ENCODE measurements at places on chromosomes 6 and 20.

- no peak overlapping the region for H3K4me3 ChIP-seq
- peaks cover 19% of the 10 kb centered on the region for H3K27me3 ChIP-seq
- H3K27ac ChIP-seq: no peak overlapping the region
- no peaks in the 10 kb centered on the region for H3K36me3 ChIP-seq
Measured at GRCh38 chr6:16205377-16206144, 32.8 kb upstream of the GMPR start.

GRCh38 chr6:19450651-19451050, 386.5 kb upstream of the ID4 start:
- H3K4me3 ChIP-seq: no peak overlapping the region
- no peaks in the 10 kb centered on the region for H3K4me1 ChIP-seq
- H3K27me3 ChIP-seq: no peaks in the 10 kb centered on the region
- H3K27ac ChIP-seq: no peak overlapping the region

DNA sequence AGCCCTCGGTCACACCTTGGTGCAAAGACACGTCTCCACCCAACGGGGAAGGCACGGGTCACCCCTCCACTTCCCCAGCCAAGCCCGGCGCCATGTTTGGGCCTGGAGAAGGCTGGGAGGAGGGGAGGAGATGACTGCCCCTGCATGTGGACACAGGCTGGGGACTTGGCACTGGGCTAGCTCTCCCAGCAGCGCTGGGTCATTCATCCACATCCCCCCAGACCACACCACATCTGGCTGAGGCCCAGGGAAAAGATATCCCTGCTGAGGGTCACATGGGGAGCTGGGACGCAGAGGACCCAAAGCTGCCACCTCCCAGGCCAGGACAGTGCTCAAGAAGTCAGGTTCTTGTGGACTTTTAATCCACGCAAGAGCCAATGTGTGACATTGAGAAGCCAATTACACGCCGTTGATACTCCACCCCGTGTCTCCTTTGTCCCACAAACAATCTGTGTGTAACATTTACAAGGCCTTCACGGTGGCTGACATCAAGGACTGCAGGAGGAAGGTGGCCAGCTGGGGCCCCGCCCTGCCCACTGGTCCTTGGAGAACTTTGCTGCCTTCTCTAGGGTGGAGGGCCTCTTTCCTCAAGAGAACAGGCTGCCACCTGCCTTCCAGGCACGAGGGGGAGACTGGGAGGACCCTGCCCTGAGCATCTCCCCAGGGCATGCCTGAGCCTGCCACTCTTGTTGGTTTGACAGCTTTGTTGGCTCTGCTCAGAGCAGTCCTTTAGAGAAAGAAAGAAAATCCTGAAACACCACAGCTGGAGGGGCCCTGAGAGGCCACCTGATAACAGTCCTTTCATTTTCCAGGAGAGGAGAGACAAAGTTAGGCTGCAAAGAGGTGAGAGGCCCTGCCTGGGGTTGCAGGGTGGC, 5.3 kb upstream of the IP6K3 start:
- H3K4me1 ChIP-seq: no peaks in the 10 kb centered on the region
- no peak for DNase-seq
- H3K27ac ChIP-seq: no peak overlapping the region

GRCh38 chr20:32524829-32525501, 60.2 kb downstream of the NOL4L start:
- H3K36me3 ChIP-seq: peaks cover 33% of the 10 kb centered on the region
- H3K27me3 ChIP-seq: no peaks in the 10 kb centered on the region
- peaks cover 49% of the 10 kb centered on the region for H3K4me1 ChIP-seq
- no peak overlapping the region for H3K4me3 ChIP-seq
- no peak for DNase-seq

- no peaks in the 10 kb centered on the region for H3K4me1 ChIP-seq
- no peaks in the 10 kb centered on the region for H3K36me3 ChIP-seq
- H3K4me3 ChIP-seq: no peak overlapping the region
- DNase-seq: no peak
- H3K27me3 ChIP-seq: no peaks in the 10 kb centered on the region
Measured at GRCh38 chr6:51618563-51618962, 468.9 kb downstream of the PKHD1 start.

DNA sequence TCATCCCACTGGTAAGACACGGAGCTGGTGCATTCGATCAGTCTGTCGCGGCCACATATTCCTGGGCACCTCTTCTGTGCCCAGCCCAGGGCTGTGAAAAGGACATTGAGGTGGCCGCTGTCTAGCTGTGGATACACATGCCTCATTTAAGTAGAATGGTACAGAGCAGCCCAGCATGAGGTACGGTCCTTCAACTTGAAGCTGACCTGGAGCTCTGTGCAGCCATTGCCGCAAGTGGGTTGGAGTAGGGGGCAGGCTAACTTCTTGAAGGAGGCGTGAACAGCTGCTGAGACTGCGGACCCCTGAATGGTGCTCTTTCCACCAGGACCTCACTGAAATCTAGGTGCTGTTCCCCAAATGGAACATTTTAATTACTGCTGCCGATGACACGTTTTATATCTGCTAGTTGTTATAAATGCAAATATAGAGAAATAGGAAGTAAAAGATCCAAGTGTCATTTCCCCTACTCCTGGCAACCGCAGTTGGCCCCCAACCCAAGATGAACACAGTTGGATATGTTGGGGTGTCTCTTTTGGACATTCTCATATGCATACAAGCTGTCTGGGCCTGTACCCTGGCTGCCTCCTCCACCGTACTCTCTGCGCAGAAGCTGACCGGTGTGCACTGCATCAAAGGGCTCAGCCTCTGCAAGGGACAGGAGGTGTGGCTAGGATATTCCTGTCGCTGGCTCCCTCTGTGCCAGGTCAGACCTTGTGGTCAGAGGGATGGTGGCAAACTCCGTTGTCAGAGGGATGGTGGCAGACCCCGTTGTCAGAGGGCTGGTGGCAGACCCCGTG, 86.1 kb downstream of the CDC5L start:
- H3K4me3 ChIP-seq: no peak overlapping the region
- peaks cover 1% of the 10 kb centered on the region for H3K4me1 ChIP-seq
- no peak overlapping the region for H3K27ac ChIP-seq
- peaks cover 11% of the 10 kb centered on the region for H3K27me3 ChIP-seq
- no peak for DNase-seq
- H3K36me3 ChIP-seq: no peaks in the 10 kb centered on the region

DNA sequence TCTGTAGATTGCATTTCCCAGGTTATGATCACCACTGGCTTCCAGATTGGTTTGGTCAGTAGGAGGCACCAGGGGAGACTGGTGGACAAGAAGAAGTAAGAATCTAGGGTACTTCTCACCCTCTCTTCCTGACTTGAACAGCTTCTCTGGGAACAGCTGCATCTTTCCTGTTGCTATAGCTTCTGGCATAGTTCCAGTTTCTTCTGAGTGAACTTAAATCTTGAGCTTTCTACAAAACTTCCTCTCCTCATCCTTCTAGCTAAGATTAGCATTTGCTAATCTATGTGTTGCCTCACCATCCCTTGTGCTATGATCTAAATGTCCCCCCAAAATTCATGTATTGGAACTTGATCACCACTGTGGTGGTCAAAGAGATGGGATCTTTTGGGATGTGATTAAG, 724.6 kb downstream of the UTRN start:
- H3K4me1 ChIP-seq: peaks cover 3% of the 10 kb centered on the region
- H3K27me3 ChIP-seq: peaks cover 15% of the 10 kb centered on the region
- no peaks in the 10 kb centered on the region for H3K36me3 ChIP-seq
- H3K27ac ChIP-seq: no peak overlapping the region
- DNase-seq: no peak
- H3K4me3 ChIP-seq: no peak overlapping the region

GRCh38 chr6:21181866-21182265, 411.7 kb upstream of the SOX4 start:
- H3K4me3 ChIP-seq: no peak overlapping the region
- H3K27ac ChIP-seq: no peak overlapping the region
- no peaks in the 10 kb centered on the region for H3K36me3 ChIP-seq
- H3K4me1 ChIP-seq: peaks cover 8% of the 10 kb centered on the region

GRCh38 chr6:120378582-120379220, 955.6 kb downstream of the TBC1D32 start:
- no peaks in the 10 kb centered on the region for H3K4me1 ChIP-seq
- H3K27ac ChIP-seq: no peak overlapping the region
- H3K27me3 ChIP-seq: no peaks in the 10 kb centered on the region
- no peak overlapping the region for H3K4me3 ChIP-seq

GRCh38 chr20:62513991-62514390, 38.2 kb upstream of the GATA5 start:
- H3K27me3 ChIP-seq: peaks cover 20% of the 10 kb centered on the region
- H3K4me3 ChIP-seq: no peak overlapping the region
- no peak for DNase-seq
- H3K36me3 ChIP-seq: no peaks in the 10 kb centered on the region
- no peak overlapping the region for H3K27ac ChIP-seq
- no peaks in the 10 kb centered on the region for H3K4me1 ChIP-seq

DNA sequence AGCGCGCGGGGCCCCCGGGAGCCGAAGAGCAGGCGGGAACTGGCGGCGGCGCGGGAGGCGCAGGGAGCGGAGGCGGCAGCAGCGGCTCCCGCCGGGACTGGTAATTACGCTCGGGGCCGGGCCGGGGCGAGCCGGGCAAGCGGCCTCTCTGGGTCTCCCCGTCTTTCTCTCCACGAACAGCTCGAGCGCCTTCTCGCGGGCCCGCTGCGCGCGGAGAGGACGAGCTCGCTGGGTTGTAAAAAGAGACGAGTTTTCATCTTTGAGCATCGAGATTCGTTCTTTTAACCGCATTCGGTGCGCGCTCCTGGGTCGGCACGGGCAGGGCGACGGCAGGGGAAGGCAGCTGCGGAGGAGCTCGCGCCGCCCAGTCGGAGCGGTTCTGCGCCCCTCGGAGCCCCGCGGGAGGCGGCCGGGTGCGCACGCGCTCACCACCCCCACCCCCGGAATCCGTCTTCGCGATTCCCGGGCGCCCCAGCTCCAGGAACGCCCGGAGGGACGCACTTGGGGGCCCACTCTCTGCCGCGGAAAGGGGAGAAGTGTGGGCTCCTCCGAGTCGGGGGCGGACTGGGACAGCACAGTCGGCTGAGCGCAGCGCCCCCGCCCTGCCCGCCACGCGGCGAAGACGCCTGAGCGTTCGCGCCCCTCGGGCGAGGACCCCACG, 38.0 kb downstream of the YTHDF1 start:
- no peak for DNase-seq
- H3K27ac ChIP-seq: no peak overlapping the region
- no peaks in the 10 kb centered on the region for H3K36me3 ChIP-seq
- peaks cover 51% of the 10 kb centered on the region for H3K27me3 ChIP-seq

- no peak overlapping the region for H3K4me3 ChIP-seq
- H3K27me3 ChIP-seq: peaks cover 4% of the 10 kb centered on the region
- no peaks in the 10 kb centered on the region for H3K4me1 ChIP-seq
- no peaks in the 10 kb centered on the region for H3K36me3 ChIP-seq
Measured at GRCh38 chr20:24767623-24768100, 181.4 kb upstream of the CST7 start.

All from T-helper 2 cell treated with Interferon-gamma antibody and Interleukin-4, amounts not matched to agents 5 μg/mL and 100 μg/mL, for 36 hours (primary cell).